NCI-H1694 (cell line): ENCODE measurements at places on chromosomes 7 and 10.

GRCh38 chr10:123998197-123999141, 94.9 kb downstream of the CHST15 start:
- DNase-seq, result no peak

- no peak for DNase-seq
Observed at GRCh38 chr7:80273327-80273726, 138.7 kb downstream of the GNAI1 start.

- no peak for DNase-seq
Observed at GRCh38 chr10:62895063-62895462, 78.9 kb upstream of the EGR2 start.

GRCh38 chr7:151687523-151688235, 168.0 kb upstream of the RHEB start:
- DNase-seq, result no peak

DNA sequence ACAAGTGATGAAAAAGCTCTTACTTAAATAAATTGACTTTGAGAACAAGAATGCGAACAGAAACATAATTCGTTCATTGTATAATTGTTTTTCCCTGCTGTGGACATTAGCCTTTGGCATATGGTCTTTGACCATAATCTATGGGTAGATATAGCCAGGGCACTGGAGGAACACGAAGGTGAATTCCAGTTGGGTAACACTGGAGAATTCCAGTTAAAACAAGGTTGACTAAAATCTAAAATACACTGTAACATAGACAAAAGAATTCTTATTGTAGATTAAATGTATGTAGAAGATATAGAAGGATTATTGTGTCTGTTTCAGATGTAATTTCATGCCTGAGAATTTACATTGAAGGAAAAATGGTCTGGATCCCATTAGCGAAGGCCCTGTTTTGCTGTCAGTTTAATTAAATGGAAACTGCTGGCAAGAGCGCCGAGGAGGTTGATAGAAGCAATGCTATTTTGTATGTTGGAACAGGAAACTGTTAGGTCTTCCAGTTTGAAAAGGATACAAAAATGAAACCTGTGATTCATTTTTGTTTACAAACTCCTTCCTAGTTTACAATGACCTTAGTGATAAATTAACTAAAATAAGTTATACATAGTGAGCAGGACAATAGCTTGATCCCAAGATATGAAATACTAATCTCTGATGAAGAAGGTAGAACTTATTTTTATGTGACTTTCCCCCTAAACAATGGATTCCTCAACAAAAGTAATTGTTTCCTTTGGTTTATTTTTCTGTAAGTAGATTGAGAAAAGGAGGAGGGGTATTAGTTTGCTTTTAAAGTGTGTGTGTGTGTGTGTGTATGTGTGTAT, 68.9 kb downstream of the ARID5B start:
- DNase-seq, result no peak

DNA sequence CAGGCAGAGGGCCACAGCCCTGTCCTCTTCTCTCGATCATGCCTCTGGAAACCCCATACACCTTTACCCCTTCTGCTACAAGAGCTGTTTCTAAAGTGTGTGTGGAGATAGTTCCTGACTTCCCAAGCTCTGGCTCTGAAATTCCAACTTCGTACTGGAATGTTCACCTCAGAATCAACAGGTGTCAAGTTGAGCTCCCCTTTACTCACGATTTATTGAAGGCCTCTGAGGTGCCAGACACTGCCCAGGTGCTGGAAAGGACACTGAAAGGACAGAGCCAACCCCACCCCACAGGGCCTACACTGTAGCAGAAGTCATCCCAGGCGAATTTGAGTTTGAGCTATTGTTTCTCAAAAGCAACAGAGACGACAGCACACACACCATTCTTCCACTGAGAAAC, 209.9 kb upstream of the FRMD4A start:
- DNase-seq, result no peak

GRCh38 chr7:151951672-151952338, 4.4 kb upstream of the GALNTL5 start:
- DNase-seq, result no peak

GRCh38 chr7:351681-352480, 61.9 kb downstream of the FOXL3 start:
- DNase-seq, result no peak

GRCh38 chr10:126893206-126893605, 12.0 kb upstream of the DOCK1 start:
- no peak for DNase-seq

- no peak for DNase-seq
Observed at GRCh38 chr7:139114018-139114417, 4.5 kb upstream of the ZC3HAV1 start.

GRCh38 chr10:21758239-21758638, 224.2 kb downstream of the MLLT10 start:
- DNase-seq, result no peak

DNA sequence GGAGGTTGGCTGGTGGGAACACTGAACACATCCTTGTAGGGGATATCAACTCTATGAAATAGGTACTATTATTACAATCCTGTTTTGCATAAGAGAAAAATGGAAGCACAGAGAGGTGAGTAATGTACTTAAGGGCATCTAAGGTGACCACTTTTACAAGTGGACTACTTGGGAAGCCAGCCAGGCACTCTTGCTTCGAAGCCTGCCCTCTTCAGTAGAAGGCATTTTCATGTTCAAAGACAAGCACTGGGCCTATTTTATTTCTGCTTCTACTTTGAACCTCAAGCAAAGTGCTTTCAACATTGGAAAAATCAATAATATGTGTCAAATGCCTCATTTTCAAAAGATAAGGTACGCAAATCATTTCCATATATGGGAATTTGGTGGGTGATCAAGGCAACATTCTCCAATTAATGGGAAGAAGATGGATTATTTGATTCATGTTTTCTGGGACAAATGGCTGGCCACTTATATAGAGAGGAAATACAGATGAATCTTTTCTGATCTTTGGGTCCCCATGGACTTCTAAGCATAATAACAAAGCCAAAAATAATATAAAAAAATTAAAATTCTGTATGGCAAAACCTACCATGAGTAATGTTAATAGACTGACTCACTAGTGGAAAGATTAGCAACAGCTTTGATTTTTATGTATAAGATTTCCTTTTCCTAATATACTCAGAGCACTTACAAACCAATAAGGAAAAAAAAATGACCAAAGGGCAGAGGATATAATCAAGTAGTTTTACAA, 270.2 kb downstream of the FRMD4A start:
- DNase-seq, result no peak

DNA sequence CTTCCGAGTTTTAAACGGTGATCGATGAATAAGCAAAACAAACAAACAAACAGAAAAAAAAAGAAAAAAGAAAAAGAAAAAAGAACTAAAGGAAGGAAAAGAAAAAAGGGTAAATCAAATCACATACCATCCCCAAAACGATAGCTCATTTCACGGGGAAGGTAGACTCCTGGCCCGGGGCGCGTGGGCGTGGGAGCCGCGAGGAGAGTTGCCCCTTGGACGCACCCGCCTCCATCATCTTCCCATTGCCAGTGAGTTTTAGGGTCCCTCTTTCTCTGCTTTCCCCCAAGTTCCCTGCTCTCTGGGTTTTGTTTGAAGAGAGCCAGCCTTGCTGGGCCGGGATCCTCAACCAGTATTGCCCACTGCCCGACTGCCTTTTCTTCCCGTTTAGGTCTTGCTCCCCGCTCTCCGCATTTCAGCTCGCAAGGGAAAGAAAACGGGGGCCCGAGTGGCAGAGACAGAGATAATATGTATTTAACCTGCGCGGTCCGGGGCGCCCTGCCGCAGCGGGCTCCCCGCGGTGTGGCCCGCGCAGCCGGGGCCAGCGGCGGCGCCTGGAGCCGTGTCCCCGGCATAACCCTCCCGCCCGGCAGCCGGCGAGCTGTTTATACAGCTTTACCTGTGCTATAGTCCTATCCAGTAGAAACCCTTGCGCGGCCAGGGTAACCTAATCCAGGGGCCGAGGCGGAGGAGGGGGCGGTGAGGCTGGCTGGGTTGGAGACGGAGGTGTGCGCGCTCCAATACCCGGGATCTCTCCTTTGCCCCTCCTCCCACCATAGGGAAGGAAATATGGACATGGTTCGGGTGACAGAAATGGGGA, 5.2 kb upstream of the GATA3 start:
- DNase-seq, result no peak

- no peak for DNase-seq
Observed at GRCh38 chr7:30062587-30062986, 34.4 kb downstream of the PLEKHA8 start.

GRCh38 chr7:47477191-47478016, 104.5 kb downstream of the TNS3 start:
- DNase-seq, result no peak

DNA sequence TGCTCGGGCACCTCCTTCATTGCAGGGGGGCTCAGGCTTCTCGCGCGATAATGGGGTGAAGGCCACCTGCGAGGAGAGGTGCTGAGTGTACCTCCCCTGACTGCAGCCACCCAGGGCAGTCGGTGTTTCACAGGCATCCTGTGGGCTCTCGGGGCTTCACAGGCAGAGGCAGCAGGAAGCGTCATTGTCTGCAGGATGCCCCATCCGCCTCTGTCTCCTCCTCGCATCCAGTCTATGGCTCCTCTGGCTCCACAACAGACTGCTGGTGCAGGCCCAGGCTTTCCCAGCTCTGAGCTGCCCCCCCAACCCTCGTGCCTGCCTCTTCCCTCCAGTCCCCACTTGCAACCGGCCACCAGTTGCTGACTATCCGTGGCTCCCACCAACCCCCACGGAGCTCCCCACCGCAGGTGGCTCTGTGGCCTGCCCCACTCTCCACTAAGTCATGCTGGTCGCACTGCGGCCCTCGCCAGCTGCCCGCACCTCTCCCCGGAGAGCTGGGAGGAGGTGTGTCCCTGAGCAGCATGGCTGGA, 36.5 kb downstream of the CAMK2B start:
- DNase-seq, result no peak

- no peak for DNase-seq
Observed at GRCh38 chr10:127921753-127922145, 14.8 kb downstream of the PTPRE start.

- DNase-seq, result no peak
Observed at GRCh38 chr7:41809116-41809515, 106.2 kb upstream of the INHBA start.

DNA sequence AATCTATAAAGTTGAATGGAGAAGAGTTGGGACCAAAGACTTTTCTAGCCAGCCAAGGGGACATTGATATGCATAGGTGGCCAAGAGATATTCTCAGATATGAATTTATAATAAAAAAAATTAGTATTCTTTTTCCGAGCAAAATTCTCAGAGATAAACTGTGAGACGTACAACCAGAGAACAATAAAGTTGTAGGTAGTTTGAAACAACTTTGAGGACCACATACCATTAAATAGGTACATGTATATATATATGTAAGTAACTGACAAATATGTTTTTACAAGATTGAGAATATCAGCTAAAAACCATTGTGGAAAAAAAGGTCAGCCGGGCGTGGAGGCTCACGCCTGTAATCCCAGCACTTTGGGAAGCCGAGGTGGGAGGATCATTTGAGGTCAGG, 56.5 kb downstream of the EXOC4 start:
- no peak for DNase-seq

DNA sequence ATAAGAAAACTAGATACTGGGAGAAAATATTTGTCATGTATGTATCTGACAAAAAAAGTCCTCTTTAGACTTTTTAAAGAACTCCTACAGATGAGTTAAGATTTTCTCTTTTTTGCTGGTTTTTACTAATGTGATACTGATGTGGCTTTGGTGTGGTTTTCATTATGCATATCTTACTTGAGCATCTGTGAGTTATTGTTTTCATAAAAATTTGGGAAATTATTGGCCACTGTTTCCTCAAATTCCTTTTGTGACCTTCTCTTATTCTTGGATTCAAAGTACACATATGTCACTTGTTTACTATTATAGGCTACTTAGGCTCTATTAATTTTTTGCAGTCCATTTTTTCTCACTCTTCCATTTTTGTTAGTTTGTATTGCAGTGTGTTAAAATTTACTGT, 89.0 kb downstream of the PPP1R9A start:
- no peak for DNase-seq

DNA sequence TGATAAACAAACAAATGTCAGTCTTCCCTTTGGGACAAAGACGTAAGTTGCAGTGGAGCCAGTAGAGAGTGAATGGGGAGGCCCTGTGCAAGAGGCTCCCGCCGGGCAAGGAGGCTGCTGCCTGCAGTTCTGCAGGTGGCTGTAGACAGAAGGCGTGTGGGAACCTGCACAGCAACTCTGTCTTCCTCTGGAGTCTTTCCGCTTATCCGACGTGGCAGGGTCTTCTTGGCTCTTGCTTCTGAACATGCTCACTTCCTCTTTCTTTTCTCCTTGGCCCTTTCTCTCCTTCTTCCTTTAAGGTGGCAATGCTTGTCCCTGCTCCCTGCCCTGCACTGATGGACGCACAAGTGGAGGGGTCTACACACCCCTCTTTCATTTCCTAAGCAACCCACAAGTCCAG, 122.5 kb downstream of the HIPK2 start:
- no peak for DNase-seq

GRCh38 chr7:94298943-94299342, 95.8 kb upstream of the COL1A2 start:
- no peak for DNase-seq

DNA sequence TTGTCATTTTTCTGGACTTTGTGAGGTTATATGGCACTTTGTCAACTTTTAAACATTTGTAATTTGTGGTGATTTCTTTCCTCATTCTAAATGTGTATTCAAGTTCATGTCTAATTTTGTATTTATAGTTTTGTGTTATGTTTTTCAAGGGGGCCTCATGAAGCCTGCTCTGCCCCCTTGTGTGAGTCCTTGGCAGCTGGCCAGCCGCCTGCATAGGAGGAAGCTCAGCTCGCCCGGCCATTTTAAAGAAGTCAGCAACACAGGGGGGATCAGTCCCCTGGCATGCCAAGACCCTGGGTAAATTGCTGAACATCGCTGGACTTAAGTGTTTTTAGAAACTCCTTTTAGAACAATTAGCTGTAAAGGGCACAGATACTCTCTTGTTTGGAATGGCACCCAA, 123.0 kb downstream of the ANLN start:
- no peak for DNase-seq

DNA sequence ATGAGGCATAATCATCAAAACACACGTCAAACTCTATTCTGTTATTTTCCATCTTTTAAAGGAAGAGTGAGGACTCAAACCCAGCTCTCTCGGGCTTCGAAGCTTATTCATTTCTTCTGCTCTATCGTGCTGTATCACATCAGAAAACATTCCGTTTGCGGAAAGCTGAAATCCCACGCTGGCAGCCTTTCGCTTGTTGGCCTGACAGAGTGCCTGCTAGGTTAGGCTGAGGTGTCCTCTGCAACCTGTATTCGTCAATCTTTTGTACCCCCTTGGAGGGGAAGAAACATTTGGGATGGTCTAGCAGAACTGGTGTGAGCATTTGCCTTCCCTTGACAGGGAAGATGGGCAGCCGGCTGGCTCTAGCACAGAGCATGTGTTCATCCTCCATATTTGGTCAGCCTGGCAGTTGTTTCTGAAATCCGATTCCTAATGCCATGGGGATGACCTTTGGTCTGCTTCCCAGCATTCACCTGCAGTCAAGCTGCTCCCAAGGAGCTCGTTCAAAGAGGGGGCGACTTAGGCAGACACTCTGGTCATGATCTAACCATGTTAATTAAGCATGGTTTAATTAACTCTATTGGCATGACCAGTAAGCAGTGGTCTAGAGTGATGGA, 55.2 kb downstream of the TACC2 start:
- no peak for DNase-seq
